Osteoblast (primary cell): ENCODE measurements at places on chromosomes 5 and 9. TPM values are rescaled to one million over a fixed set of nuclear protein-coding genes. Genes with fewer than 3 reads are reported as not detected.

The GPR151 gene
- total RNA-seq: not detected in 2 replicates

The ARRDC1 gene
- total RNA-seq: 11.9 and 15.0 TPM in 2 replicates

The PGGT1B gene
- 14.1 and 17.4 TPM in 2 replicates for total RNA-seq

- peaks cover 22% of the 10 kb centered on the region for H3K4me1 ChIP-seq
- peaks cover 26% of the 10 kb centered on the region for H3K36me3 ChIP-seq
- H3K27ac ChIP-seq: no peak overlapping the region
Measured at GRCh38 chr5:150651924-150652671, 9.0 kb upstream of the MYOZ3 start.

GRCh38 chr5:179817890-179818745 lies 2.6 kb upstream of the SQSTM1 start:
- peak overlapping the region; percentile 61 for H3K4me3 ChIP-seq
- no peaks in the 10 kb centered on the region for H3K27me3 ChIP-seq
- peaks cover 43% of the 10 kb centered on the region for H3K4me1 ChIP-seq
- peak overlapping the region; percentile 86 for H3K27ac ChIP-seq

DNA sequence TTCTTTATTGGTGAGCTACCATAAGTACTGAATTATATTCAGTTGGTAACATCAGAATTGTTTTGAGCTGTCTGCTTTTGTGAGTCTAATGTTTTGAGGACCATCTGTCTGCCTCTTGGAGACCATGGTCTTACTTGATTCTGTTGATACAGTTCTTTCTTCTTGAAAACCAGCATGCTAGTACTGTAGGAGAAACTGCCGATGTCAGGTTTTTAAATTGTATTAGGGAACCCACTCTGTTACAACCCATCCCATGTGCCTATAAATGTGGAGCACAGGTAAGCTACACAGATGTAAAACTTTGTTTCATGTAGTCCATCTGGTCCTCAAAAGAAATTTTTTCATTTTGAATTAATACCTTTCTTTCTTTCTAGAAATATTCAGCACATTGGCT lies 103.4 kb upstream of the DMRTA1 start:
- H3K4me3 ChIP-seq: no peak overlapping the region
- no peak for DNase-seq
- H3K36me3 ChIP-seq: no peaks in the 10 kb centered on the region
- no peak overlapping the region for H3K27ac ChIP-seq
- H3K27me3 ChIP-seq: no peaks in the 10 kb centered on the region
- H3K4me1 ChIP-seq: no peaks in the 10 kb centered on the region

- peak within 1 kb of the TSS; percentile 78 for H3K4me3 ChIP-seq
- peaks cover 4% of the 10 kb centered on the region for H3K4me1 ChIP-seq
- no peaks in the 10 kb centered on the region for H3K27me3 ChIP-seq
Measured at GRCh38 chr9:136686794-136687711, at the start of gene AGPAT2. Gene AGPAT2, minus strand, starts transcription at chr9:136687457. Its CDS starts 100 bp downstream, at chr9:136687357.

- DNase-seq: no peak
- no peak overlapping the region for H3K27ac ChIP-seq
- no peaks in the 10 kb centered on the region for H3K4me1 ChIP-seq
- H3K4me3 ChIP-seq: no peak overlapping the region
Measured at GRCh38 chr5:157189223-157189622, 8.6 kb downstream of the ITK start.

DNA sequence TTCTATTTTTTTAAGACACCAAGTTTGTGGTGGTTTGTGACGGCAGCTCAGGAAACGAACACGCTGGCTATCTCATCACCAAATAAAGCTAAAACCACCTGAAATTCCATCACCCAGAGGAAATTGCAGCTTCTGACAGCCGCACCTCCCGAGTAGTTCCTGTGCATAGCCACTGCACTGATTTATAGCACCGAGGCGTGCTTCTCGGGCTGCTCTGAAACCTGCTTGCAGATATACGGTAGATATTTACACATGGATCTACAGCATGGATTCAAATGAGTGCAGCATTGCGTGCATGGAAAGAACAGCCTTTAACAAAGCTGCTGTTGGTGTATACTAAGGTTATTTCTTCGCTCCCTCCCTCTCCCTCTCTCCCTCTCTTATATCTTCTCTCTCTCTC lies 153.8 kb downstream of the PHF2 start:
- peaks cover 7% of the 10 kb centered on the region for H3K27me3 ChIP-seq
- no peak for DNase-seq
- H3K4me1 ChIP-seq: no peaks in the 10 kb centered on the region
- no peak overlapping the region for H3K27ac ChIP-seq
- no peak overlapping the region for H3K4me3 ChIP-seq
- H3K36me3 ChIP-seq: no peaks in the 10 kb centered on the region

DNA sequence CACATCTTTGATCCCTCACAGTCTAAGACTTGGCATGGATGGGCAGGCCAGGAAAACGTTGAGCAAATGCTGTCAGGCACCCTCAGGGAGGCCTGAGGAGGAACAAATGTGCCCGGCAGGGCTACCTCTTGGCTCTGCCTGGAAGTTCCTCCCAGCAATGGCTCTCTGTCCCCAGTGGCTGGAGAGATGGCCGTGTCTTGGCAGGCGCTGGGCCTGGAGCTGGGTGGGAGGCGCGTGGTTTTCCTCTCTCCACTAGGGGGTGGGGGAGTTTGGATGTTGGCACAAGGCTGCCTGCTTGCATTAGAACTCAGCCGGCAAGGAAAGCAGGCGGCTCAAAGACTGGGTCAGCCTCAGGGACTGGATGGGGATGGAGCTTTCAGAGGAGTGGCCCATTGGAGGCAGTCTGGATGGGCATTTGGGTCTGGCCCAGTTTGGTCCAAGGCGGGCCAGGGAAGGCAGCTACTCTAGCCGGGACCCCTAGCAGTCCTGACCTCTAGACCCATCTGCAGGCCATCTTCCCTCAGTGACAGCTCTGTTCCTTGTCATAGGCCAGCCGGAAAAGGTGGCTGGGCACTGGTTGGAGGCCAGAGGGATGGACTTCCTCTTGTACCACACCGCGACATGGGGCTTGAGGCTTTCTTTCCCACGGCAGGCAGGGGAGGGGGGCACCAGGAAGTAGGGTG lies 68.2 kb upstream of the STC2 start:
- no peak for DNase-seq
- no peaks in the 10 kb centered on the region for H3K27me3 ChIP-seq
- no peak overlapping the region for H3K27ac ChIP-seq

DNA sequence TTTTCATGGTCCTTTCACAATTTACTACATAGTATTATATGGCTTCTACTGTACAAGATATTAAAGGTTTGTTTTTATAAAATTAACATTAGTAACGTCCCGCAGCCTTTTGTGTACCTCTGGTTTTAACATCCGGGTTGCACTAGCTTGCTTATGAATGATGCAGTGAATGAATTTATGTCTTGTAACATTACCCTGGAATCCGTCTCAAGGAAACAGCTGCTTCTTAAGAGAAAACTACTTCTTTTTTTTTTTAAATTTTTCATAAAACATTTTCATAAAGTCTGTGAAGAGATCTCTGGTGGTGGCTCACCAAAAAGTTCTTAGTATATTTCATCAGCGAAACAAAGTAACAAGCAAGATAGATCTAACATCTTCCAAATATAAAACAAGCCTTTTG lies 23.6 kb downstream of the MARCHF3 start:
- H3K27ac ChIP-seq: peak overlapping the region; percentile 30
- no peaks in the 10 kb centered on the region for H3K36me3 ChIP-seq
- H3K27me3 ChIP-seq: no peaks in the 10 kb centered on the region
- H3K4me3 ChIP-seq: no peak overlapping the region

- H3K4me3 ChIP-seq: peak overlapping the region; percentile 93
- peak overlapping the region; percentile 93 for H3K27ac ChIP-seq
- H3K36me3 ChIP-seq: no peaks in the 10 kb centered on the region
- peaks cover 34% of the 10 kb centered on the region for H3K4me1 ChIP-seq
- H3K27me3 ChIP-seq: no peaks in the 10 kb centered on the region
Measured at GRCh38 chr9:129174102-129174723, 3.8 kb downstream of the IER5L start.
